ENCODE measurements at places on chromosomes 2 and 18.

GRCh38 chr18:32677578-32677977, 95.2 kb downstream of the KLHL14 start:
- DNase-seq, result no peak

GRCh38 chr2:112721819-112722522, 1.2 kb downstream of the NT5DC4 start:
- DNase-seq, result no peak

GRCh38 chr18:40019797-40020392, 1935.1 kb upstream of the PIK3C3 start:
- DNase-seq, result no peak

DNA sequence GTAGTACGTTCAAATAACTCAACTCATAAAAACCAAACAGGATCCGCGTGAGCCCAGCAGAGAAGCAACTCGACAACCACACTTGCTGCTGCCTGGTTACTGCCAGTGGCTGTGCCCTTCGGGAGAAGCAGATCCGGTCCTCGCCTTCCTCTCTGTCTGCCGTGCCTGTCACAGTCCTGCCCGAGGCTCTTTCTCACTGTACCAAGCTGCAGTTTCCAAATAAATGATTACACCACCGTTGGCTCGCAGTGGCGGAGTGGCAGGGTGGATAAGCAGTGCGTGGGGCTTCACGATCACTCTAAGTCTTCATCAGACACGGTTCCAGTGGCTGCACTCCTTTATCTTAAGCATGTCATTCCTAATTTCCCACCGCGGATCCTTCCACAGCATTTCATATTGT, 26.1 kb upstream of the SALL3 start:
- no peak for DNase-seq

DNA sequence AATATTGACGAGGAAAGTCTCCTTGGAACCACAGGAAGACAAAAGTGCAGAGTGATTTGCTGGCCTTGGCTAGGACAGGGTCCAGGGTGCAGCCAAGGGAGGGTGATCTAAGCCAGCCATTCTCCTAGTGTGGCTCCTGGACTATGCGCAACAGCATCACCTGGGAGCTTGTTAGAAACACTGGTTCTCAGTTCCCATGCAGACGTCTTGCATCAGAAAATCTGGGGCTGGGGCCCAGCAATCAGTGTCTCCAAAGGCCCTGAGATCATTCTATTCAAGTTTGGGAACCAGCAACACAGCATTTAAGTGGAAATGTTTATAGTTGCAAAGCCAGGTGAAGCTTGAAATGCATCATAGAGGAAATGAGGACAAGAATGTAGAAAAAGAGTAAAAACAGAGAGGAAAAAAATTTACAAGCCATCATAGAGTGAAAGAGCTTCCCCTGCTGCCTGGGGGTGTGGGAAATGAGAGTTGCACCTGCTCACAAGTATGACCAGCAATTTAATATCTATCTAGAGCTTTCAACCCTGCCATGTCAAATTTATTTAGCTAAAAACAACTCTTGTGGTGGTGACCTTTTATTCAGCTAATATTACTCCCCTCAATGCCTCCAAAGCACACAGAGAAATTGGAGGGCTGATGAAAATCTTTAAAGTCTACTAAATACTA, 54.4 kb upstream of the SEC11C start:
- DNase-seq, result no peak

GRCh38 chr2:42827647-42828486, 35.5 kb upstream of the HAAO start:
- DNase-seq, result peak; percentile 81

GRCh38 chr2:190533968-190534309, 583 bp downstream of the NEMP2 start:
- no peak for DNase-seq

GRCh38 chr2:49111456-49111855, 42.9 kb downstream of the FSHR start:
- no peak for DNase-seq

- DNase-seq, result no peak
Observed at GRCh38 chr2:98708396-98709186, 22.3 kb downstream of the MGAT4A start.

- DNase-seq, result no peak
Observed at GRCh38 chr2:201909961-201910361, 103.6 kb downstream of the CDK15 start.

- DNase-seq, result no peak
Observed at GRCh38 chr18:53906681-53907080, 317.8 kb downstream of the MBD2 start.

- no peak for DNase-seq
Observed at GRCh38 chr2:199901942-199902341, 9.2 kb upstream of the C2orf69 start.

- no peak for DNase-seq
Observed at GRCh38 chr2:106163948-106164545, 30.1 kb downstream of the UXS1 start.

DNA sequence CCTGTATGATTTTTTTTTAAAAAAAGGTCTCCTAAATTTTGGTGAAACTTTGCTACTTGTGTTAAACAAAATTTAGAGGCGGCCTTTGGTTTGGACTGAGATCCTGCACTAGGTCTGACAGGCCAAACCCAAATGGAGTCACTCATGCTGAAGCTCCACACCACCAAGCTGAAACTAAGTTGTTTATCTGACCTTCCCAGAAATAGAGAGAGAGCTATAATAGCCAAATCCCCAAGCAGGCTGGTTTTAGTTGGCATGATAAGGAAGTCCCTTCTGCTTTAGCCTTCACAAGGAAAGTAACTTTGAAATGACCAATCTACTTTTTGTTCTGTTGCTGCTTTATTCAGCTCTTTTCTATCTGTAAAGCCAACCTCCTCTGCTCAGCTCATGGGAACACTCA, 17.1 kb upstream of the THUMPD2 start:
- no peak for DNase-seq

DNA sequence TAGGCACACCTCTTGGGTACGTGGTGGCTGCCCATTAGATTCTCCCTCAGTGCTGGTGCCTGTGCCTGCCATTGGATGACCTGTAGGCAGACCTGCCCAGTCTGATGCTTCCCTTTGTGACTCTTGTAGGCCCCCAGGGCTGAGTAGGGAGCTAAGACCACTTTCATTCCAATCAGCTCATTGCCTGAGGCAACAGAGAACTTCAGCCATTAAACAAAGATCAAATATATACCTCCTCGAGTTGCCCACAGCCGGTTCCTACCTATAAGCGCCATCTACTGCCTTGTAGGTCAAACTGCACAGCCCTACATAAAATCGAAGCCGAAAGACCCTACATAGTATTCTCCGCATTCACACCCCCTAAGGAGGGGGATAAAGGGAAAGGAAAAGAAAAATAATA, 184.6 kb downstream of the ETAA1 start:
- DNase-seq, result no peak

DNA sequence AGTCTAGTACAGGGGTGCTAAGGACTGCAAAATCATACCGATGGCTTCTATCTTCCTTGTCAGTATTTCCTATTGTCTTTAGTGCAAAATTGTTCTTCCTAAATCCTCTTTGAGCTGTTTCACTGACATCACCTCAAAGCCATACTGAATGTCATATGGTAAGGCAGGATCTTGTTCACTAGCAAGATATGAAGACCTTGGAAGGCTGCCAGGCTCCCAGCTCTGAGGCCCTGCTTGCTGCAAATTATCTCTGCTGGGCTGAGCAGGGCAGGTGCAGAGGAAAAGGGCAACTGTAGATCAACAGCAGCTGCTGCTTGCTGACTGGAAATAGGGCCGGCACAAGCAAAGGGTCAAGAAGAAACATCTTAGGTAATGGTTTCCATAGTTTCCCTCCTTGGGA, 58.2 kb downstream of the PMAIP1 start:
- peak; percentile 40 for DNase-seq

GRCh38 chr2:37529830-37530415, 141.5 kb downstream of the CDC42EP3 start:
- no peak for DNase-seq

- no peak for DNase-seq
Observed at GRCh38 chr2:203238292-203238703, 520 bp upstream of the CYP20A1 start.

DNA sequence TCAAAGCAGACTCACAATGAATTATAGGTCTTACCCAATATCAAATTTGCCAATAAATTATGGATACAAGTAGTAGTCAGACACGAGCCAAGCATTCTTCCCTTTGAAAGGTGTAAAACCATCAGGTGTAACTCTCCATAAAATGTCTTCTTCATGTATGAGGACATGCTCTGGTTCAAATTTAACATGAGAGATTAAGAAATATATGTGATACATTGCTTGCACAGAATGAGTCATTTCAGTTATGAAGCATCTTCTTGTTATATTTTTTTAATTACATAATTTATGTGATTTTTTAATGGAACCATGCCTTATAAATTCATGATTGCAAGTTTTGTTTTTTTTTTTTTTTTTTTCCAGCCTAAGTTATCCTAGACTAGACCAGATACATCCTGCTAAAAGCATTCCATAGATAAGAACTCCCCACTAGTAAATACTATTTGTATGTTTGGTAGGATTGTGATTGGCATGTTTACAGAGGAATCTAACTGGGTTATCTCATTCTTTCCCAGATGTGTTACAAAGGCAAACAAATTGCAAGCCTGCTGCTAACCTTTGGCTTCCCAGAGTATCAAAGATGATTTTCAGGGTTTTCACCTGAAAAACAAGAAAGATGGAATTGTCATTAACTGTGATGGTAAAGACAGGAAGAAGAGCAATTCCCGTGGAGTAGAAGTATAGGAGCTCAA, 621.9 kb downstream of the XIRP2 start:
- DNase-seq, result peak; percentile 9

- DNase-seq, result no peak
Observed at GRCh38 chr2:109211315-109211714, 82.3 kb downstream of the SH3RF3 start.

GRCh38 chr2:80195034-80195433, 109.5 kb downstream of the LRRTM1 start:
- no peak for DNase-seq

DNA sequence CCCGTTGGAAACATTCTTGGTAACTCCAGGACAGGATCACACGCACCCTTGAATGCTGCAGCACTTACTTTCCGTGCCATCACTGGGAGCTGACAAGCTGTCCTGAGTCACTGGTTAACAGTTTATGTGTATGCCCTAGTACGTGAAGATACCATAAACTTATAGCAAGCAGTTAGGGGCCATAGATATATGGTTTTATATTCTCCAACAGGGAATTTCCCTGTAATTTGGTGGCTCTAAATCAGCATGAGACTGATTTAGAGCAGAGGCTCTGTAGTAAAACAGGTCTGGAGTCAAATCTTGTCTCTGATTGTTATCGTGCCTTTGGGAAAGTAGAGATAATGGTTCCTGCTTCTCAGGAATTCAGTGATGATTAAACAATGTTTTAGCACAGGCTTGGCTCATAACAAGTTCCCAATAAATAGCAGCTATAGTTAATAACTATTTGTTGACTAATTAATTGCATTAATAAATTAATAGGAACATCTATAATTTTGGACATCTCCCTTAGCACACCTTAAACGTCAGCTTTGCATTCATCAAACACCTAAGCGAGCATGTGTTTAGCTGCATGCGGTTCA, 215.2 kb downstream of the VAPA start:
- DNase-seq, result no peak

DNA sequence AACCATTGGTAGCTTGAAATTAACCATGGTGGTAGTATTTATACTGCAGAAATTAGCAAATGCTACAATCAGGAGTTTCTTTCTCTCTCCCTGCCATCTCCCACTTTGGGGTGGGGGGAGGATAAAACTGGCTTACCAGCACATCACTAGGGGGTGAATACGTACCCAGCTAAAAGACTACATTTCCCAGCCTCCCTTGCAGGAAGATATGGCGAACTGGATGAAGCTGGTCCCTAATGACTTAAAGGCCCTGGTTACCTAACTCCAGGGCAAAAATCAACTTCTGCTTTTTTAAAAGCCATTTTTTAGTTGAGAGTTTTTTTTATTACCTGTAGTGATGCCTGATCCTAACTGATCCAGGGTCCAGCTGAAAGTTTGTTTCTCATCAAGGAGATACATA, 70.3 kb upstream of the RAB12 start:
- no peak for DNase-seq

DNA sequence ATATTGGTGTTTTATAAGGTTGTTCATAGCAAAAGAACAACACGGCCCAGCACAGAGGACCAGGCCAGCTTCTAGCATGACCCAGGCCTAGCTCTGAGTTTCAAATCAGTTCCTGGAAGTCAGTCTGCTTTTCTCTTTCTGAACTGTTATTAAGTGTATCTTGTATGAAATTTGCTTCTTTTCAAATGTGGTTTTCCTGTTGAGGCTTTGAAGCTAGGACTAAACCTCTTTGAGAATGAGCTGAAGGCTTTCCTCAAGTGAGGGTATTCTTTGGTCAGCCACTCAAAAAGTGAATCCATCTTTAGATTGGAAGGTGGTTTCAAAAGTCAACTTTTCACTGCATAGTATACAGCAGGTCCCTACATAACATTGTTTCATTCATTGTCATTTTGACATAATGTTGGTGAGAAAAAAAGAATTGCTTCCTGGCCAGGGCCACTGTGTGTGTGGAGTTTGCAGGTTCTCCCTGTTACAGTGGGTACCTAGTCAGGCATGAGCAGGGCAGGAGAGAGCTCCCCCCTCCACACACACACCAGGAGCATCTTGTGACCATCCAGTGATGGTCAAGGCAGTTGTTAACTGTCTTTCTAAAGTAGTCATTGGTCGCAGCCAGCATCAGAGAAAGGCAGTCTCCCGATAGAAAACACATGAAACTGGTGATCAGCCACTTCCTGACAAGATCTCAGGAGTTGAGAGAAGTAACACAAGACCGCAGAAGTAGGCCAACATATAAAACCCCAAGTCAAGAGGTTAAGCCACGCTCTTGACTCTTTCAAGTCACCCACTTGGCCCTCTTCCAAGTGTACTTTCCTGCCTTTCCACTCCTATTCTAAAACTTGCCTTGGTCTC, 6.7 kb upstream of the ACAA2 start:
- DNase-seq, result no peak

DNA sequence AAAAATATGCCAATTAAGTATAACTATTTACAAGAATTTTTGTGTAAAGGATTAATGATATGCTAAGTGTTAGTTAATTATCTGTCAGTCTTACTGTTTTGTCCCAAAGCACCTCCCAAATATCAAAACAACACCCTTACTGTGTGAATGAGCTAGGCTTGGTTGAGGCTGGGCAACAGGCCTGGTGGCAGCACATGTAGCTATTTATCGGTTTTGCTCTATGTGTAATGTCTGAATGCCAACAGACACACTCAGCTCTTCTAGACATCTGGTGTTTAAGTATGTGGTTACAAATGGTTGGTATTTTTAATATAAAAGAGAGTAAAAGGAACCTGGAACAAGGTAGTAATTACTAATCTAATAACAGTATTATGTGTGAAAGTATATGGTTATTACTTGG, 175.3 kb downstream of the RAB3GAP1 start:
- DNase-seq, result no peak

DNA sequence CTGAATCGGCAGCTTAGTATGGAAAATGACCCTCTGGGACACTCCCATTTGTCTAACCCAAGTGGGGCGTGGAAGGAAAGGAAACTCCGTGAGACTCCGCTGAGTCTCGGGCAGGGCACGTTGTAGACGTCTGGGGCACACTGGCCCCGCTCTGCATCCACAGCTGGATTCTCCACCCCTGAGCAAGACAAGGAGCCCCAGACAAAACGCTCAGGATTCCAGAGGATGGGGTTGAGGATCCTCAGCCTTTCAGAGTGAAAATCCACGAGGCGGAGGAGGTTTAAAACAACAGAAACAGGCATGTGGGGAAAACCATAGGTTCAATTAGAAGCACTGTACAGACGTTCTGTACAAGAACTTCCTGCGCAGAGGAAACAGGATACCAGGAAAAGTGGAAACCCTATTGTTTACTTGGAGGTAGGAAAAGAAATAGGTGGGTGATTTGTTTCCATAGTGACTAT, 124.9 kb upstream of the ZNF236 start:
- peak; percentile 79 for DNase-seq

GRCh38 chr2:65974067-65974723, 460.7 kb upstream of the MEIS1 start:
- DNase-seq, result no peak
